Stimulated activated CD4-positive, alpha-beta T cell treated with anti-CD3 and anti-CD28 coated beads, Interleukin-12 subunit alpha, Interleukin-12 subunit beta, amount 100 ng/mL, for 48 hours (primary cell): ENCODE measurements at places on chromosomes 6 and 20.

- no peak for DNase-seq
Measured at GRCh38 chr20:62694106-62694505, 14.5 kb upstream of the NTSR1 start.

DNA sequence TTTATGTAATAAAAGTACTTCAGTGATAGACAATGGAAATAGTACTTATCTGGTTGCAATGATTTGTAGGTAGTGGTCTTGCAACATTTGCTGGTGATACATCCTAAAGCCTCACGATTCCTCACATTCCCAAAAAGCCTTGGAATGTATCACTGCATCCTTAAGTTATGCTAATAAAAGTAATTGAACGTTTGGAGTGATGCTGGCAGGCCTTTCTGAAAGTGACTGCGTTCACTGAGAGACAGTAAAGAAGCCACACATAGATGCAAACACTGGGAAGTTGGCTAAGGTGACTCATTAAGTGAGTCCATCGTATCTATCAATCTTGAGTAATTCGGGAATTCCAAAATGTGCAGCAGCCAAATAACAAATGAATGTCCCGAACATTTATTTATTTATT lies 444.1 kb upstream of the SOX4 start:
- DNase-seq = no peak

GRCh38 chr20:57600320-57601210 lies 19.7 kb downstream of the ZBP1 start:
- DNase-seq = no peak

DNA sequence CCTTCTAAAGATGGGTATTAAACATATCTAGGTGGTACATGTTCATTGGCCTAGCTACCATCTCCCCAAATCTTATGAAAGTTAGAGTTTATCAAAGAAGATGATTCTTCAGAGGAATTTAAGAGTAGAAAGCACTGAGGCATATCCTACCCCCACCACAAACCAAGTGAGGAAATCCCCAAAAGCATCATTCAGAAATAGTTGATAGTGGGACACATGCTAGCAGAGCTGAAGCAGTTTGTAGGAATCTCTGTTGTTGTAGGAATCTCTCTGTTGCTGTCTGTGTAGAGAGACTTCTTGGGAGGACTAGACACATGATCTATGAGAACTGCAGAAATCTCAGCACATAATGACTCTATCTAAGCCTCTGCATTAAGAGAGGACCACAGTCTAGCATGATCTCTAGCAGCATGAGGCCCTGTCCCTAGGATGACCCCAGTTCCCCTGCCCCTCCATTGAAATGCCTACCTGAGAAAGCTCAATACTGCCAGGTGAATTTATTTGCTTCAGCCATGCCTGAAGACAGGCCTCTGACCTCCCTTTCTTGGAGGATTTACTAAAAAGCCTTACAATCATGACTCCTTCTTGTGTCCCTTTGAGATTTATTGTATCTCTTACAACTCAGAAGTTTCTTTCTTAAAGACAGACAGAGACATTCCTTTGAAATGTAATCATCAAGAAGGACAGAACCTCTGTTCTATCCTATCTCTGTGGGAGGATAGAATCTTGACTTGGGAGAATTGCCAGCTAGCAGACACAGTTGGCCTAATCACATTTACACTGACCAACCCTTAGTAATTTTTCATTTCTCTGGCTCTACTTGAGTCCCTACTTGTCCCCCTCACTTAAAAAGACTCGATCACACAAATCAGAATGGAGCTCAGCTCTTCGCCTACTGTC lies 582.4 kb downstream of the PHF3 start:
- no peak for DNase-seq

GRCh38 chr6:121190122-121190521 lies 144.2 kb downstream of the TBC1D32 start:
- DNase-seq = no peak
